ENCODE measurements at places on chromosomes 6 and 20. TPM values are rescaled to one million over a fixed set of nuclear protein-coding genes. Genes with fewer than 3 reads are reported as not detected.

CRISP2 gene
- polyA plus RNA-seq: 0.14 TPM

DNA sequence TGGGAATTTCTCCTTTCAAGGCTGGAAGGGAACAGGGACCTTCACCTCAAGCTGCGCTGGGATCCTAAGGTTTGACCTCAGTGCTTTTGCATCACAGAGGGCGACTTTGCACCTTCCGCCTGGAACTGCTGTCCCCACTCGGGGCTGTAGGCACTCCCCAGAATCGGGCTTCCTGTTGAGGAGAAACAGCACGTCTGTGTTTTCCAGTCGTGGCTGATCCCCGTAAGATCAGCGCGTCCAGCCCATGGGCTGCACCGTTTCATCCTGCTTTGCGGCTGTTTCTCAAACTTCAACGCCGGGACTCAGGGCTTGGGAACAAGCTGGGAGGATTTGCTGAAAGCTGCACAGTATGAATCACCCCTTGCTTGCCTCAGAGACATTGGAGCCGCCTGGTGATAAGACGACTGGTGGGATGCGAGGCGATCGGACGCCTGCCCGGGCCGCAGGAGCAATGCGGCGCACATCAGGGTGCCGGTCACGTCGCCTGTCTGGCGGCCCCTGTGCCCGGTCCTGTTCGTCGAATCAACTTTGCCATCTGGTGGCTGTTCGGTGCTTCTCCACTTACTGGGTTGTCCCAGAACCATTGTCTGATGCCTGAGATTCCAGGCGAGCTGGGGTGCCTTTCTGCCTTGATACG is 53.6 kb upstream of the FRMD1 start:
- DNase-seq: no peak

GRCh38 chr6:40350747-40351217 is 236.4 kb downstream of the LRFN2 start:
- no peak for DNase-seq

RAB44 gene
- not detected for polyA plus RNA-seq

RIMS1 gene
- polyA plus RNA-seq: 1.4 TPM

DNA sequence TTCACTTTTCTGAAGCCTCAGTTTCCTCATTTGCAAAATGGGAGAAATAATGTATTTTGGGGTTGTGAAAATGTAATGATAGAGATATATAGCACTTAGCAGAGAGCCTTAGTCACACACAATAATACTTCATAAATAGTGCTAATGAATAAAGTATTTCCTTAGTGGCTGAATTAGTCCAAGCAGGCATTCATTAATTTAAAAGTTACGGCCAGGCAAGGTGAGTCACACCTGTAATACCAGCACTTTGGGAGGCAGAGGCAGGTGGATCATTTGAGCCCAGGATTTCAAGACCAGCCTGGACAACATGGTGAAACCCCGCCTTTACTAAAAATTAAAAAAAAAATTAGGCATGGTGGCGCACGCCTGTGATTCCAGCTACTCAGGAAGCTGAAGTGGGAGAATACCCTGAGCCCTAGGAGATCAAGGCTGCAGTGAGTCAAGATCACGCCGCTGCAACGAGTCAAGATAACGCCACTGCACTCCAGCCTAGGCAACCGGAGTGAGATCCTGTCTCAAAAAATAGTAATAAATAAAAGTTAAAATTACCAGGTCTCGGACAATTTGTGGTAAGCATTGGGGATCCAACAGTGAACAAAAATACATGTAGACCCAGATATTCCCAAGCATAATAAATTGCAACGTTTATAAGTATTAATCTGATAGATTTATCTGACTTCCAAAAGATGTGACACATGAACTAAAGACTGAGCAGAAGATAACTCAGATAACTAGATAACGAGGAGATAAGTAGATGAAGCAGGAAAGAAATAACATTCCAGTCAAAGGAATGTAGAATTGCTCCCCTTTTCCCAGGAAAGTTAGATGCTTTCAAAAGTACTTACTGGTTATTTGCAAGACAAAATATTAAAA is 2.1 kb upstream of the IBTK start:
- no peak for DNase-seq

CAPN11 gene
- polyA plus RNA-seq: not detected

DNA sequence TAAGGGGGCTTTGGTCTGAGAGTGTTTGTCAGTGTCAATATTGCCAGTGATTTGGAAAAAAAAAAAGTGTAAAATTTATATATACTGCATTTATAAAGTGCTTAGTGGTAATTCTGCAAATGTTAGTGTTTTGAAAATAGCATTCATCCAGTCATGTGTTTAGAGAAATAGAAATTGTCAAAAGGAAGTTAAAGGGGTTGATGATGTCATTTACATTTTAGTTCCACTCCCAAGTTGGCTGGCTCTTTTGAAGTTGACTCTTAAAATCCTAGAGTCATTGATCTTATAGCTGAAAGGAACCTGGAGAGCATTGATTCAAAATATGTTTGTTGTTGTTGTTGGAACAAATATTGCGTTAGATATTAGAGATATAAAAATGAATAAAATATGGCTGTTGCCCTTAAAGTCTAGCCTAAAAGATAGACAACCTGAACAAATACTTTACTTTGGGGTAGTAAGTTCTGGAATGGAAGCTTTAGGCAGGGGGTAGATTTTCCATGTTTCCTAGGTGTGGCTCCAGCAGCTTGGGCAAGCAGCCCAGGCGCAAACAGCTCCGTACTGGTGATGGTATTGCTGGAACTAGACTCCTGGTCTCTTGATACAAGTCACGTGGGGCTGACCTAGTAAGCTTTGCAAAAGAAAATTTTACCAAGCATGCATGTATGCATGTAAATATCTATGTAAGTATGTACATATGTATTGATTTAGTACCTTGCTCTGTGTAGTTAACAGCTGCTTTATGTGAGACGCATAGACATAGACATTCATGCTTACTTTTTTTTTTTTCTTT is 46.3 kb downstream of the HIVEP1 start:
- no peak for DNase-seq
